ENCODE measurements at places on chromosomes 5 and 9. TPM values are rescaled to one million over a fixed set of nuclear protein-coding genes. Genes with fewer than 3 reads are reported as not detected.

- H3K27ac ChIP-seq, result no peak overlapping the region
- no peak for DNase-seq
- H3K27me3 ChIP-seq, result peaks cover 6% of the 10 kb centered on the region
- no peaks in the 10 kb centered on the region for H3K36me3 ChIP-seq
These were observed 19.5 kb downstream of the MYMK start for GRCh38 chr9:133505186-133505830.

DNA sequence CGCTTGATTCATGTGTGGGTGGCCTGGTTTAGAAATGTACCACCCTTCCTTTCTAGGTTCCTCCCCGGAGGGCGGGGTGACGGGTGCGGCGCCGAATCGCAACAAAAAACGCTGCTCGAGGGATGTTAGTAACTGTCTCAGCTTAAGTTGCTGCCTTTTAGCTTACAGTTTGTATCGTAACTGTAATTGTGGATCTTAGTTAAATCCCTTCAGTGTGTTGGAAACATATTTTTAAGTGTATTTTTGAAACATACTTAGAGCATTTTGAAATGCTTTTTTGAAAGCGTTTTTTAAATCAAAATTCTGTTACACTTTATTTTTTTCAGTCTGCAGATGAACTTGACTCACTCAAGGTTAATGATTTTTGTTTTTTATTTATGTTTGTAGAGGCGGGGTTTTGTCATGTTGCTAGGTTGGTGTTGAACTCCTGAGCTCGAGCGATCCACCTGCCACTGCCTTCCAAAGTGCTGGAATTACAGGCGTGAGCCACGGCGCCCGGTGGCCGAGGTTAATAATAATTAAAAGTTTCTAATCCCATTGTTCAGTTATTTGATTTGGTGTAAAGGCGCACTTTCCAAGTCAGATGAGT, 997 bp upstream of the CHD1 start:
- peaks cover 5% of the 10 kb centered on the region for H3K27me3 ChIP-seq
- peaks cover 28% of the 10 kb centered on the region for H3K36me3 ChIP-seq
- peak overlapping the region; percentile 99 for H3K27ac ChIP-seq
- peak overlapping the region; percentile 95 for H3K4me3 ChIP-seq

LRRC70 gene
- 0.73 TPM for total RNA-seq

- peak; percentile 71 for DNase-seq
- peak overlapping the region; percentile 77 for H3K4me3 ChIP-seq
- peaks cover 71% of the 10 kb centered on the region for H3K4me1 ChIP-seq
- peak overlapping the region; percentile 82 for H3K27ac ChIP-seq
- H3K36me3 ChIP-seq, result peaks cover 20% of the 10 kb centered on the region
These were observed 47.8 kb upstream of the TGFBR1 start for GRCh38 chr9:99056886-99057664.

DNA sequence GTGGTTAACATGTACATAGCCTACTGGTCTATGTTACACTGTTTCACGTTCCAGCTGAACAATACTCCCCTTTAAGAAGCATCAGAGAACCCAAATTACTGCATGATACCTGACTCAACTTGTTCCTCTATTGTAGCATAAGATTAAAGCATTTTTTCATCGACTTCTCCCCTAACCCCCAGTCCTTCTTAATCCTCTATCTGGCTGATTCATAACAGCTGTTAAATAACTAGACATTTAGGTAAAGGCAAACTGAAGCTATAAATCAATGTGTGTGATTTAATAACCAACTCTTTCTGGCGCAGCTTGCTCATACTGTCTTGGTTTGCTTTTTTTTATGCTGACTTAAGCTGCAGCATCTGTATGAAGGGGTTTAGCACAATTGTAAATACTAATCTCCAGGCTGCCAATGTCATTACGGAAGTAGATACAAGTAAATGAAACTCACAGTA, 94.2 kb upstream of the MTAP start:
- DNase-seq, result no peak
- peaks cover 13% of the 10 kb centered on the region for H3K4me1 ChIP-seq
- no peak overlapping the region for H3K4me3 ChIP-seq
- peaks cover 34% of the 10 kb centered on the region for H3K27me3 ChIP-seq
- no peak overlapping the region for H3K27ac ChIP-seq

DNA sequence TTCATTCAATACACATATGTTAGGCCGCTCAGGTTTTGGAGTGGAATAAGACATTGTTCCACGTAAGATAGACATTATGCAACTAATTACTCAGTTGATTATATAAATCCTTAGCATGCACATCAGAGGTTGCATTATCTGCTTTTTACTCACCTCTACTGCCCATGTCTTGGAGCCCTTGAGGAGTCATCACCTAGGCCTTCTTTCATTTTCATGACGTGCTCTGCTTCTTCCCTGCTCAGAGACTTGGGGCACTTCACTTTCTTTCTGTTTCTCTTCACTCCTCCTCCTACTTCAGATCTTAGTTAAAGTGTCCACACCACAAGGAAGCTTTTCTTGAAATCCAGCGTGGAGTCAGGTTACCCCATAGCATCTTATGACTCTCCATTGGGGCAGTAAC, 241.1 kb downstream of the TLR4 start:
- no peaks in the 10 kb centered on the region for H3K4me1 ChIP-seq
- no peak overlapping the region for H3K4me3 ChIP-seq
- H3K27ac ChIP-seq, result no peak overlapping the region
- H3K36me3 ChIP-seq, result no peaks in the 10 kb centered on the region
- DNase-seq, result no peak

DOCK8 gene
- 121 TPM for total RNA-seq
